ENCODE measurements at places on chromosomes 1 and 21. TPM values are rescaled to one million over a fixed set of nuclear protein-coding genes. Genes with fewer than 3 reads are reported as not detected.

GRCh38 chr1:3712573-3713535, 39.4 kb upstream of the CCDC27 start:
- no peak for DNase-seq

GRCh38 chr21:42171091-42172053, 47.6 kb upstream of the ABCG1 start:
- DNase-seq: no peak

GRCh38 chr1:188867614-188868013, 1610.0 kb downstream of the BRINP3 start:
- DNase-seq: no peak

DNA sequence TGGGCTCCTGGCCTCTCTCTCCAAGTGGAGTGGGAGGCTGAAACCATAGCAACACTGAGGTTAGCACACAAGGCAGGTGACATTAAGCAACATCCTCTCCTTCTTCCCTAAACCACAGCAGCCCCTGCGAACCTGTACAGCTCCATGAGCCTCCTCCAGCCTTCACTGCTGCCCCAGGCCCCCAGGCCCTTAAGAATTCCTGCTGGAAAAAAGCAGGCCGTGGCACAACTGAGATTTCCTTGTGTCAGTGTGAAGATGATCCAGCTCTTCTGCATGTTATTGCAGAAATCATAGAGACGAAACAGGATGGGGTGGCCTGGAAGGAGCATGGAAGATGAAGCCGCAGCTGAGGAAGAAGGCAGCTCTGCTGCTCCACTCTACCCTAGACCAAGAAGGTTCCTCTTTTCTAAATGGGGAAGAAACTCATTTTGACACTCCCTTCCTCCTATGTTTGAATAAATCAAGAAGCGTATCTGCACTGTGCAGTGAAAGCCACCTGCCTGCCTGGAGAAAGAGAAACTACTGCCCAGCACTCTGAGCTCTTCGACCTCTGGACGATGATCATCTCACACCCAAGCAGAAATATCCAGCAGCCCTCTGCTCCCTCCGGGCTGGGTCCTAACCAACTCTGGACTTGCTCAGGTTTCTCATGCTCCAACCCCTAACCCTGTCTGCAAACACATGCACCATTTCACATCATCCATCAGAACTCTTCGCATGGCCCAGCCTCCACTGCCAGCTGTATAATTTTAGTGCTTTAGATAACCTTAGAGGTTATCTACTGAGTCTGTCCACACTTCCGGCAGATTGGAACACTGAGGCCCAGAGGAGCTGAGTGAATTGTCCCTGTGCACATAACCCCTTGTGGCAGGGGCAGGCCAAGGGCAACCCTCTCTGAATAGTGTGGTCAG, 20.7 kb downstream of the SH3BP5L start:
- no peak for DNase-seq

GRCh38 chr1:44024903-44025525, 6.2 kb downstream of the SLC6A9 start:
- DNase-seq: peak; percentile 49

DNA sequence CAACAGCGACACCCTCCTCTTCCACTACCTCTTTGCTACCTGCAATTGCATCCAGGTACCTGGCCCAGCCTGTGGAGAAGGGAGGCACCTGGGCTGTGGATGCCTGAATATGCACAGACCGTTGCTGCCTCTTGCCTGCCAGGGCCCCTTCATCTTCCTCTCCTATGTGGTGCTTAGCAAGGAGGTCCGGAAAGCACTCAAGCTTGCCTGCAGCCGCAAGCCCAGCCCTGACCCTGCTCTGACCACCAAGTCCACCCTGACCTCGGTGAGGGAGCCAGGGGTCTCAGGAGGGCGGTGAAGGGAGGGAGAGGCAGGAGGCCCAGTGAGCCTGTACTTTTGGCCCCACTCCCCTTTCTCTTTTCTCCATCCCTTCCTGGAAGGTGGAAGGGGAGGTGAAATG, 11.5 kb downstream of the PSRC1 start:
- DNase-seq: no peak

DNA sequence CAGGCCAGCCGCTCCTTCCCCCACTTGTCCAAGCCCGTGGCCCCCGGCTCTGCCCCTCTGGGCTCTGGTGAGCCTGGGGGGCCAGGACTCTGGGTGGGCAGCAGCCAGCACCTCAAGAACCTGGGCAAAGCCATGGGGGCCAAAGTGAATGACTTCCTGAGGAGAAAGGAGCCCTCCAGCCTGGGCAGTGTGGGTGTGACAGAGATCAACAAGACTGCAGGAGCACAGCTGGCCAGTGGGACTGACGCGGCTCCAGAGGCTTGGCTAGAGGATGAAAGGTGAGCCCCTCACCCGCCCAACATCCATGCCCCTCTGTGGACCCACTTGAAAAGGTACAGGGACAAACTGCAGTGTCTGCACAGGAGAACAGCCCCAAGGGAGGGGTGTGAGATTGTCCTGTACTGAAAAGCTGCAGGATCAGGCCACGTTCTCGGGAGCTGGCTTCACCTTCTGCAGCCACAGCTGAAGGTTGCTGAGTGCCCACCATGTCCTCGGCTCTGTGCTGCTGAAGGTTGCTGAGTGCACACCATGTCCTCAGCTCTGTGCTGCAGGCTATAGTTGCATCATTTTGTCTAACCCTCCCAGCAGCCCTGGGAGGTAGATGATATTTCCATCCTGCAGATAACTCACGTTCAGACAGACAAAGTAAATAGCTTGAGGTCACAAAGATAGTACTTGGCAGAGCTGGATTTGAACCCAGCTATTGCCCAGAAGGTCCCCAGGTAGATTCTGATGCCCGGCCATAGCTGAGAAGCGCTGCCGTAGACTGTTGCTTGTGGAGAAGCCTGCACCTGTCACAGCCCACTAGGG, 618 bp downstream of the C1orf226 start:
- no peak for DNase-seq

- DNase-seq: peak; percentile 3
Measured at GRCh38 chr1:4585216-4585615, 69.2 kb upstream of the AJAP1 start.

DNA sequence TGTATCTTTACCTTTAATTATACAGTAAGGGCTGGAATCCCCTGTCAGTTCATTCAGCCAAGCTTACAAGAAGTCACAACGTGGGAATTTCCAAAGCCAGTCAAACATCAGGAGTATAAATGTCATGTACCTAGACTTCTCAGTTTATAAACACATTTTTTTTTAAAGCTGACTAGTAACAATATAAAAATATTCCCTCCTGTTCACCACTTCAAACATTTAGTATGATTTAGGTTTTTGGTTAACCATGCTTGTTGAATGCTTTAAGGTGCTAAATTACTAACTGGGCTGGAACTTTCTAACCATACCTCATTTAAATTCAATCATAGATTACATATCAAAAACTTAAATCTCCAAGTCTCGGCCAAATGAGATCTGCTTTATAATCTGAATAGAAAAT, 44.0 kb downstream of the JAK1 start:
- no peak for DNase-seq

- DNase-seq: no peak
Measured at GRCh38 chr1:33267468-33268205, 11.3 kb downstream of the ZNF362 start.

- peak; percentile 97 for DNase-seq
Measured at GRCh38 chr1:2133039-2133878, 61.3 kb downstream of the FAAP20 start.

DNA sequence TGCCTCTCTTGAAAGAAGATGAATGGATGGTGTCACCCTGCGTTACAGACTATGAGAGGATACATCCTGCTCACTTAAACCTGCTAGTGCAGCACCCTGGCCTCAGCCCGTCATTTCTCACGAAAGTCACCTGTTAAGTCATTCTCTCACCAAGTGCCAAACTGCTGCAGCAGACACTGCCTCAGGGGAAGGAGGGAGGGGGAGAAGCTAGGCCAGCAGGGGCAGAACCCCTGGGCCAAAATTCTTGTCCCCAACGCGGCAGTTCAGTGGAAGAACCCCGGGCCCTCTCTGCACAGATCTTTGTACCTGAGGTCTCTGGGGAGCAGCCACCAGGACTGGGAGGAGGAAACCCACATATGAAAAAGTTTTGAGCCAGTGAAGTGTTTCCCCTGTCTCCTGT, 37.6 kb downstream of the SYT6 start:
- DNase-seq: no peak

DNA sequence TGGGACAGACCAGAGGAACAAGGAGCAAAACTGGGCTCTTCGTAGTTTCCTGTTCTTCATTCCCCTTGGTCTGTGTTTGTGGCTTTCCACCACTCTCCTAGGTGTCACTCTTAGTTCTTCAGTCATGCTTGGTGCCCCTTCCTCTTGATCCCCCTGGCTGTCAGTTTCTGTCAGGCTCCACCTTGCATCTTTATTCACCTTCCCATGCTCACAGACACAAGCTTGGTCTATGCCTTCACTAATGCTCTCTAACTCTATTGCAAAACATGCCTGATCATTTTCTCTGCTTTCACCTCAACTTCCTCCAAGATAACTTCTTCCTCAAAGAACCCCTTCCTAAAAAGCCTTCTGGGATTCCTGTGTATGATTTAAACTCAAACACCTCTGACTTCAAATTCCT, 122.9 kb downstream of the GLUL start:
- no peak for DNase-seq

- DNase-seq: no peak
Measured at GRCh38 chr1:205001162-205001561, 41.9 kb upstream of the CNTN2 start.

DNA sequence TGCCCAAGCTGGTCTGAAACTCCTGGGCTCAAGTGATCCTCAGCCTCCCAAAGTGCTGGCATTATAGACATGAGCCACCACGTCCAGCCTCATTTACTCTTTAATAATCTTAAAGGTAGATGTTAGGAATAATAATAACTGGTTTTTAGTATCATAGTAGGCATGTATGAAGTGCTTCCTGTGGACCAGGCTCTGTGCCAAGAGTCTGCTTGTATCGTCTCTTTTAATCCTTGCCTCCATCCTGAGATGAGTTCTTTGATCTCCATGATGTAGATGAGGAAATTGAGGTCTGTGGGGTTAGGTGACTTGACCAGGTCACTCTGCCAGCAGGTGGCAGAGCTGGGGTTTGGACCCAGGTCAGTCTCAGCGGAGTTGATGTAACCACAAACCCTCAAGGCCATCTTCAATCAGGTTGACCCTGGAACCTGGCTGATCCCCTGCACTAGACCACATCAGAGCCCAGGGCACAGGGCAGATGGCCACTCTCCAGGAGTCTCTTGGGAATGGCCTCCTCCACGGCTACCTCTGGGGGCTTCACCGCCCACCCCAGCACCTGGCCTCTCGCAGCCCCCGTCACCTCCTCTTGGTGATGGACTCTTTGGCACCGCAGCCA, 11.3 kb downstream of the EFHD2 start:
- DNase-seq: no peak

DNA sequence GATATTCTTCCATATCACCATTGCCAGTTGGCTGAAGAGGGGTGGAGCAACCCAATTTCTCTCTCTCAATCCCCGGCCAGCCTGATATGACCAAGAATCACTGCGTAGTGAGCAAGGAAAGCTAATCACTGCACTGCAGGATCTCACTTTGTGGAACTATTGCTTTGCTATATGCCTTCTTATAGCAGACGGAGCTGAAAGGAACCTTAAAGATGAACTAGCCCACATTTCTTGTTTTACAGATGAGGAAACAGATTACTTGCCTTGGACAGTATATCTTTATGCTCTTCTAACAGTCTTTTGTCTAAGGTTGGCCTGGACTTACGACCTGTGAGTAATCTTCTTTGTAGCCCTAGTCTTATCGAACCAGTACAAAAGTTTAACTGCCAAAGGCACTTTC, 7.6 kb downstream of the APOBEC4 start:
- DNase-seq: no peak

DNA sequence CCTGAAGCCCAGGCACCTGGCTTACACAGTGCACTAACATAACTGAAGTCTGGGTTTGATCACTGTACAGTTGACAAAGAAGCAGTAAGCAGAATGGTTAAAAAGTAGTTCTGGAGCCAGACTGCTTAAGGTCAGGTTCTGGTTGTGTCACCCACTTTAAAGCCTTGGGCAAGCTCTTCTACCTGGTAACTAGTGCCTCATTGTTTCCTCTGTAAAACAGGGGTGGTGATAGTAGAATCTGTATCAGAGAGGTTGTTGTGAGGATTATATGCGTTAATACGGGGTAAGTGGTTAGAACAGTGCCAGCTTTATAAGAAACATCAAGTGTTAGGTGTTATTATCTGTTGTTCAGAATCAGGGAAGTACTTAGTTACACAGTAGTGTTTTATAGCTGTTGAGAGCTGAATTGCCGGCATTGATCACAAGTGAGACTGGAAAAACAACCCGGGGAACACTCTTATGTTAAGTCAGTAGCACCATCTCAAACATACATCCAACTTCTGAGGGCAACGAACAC, 3.7 kb downstream of the BACH1 start:
- no peak for DNase-seq

DNA sequence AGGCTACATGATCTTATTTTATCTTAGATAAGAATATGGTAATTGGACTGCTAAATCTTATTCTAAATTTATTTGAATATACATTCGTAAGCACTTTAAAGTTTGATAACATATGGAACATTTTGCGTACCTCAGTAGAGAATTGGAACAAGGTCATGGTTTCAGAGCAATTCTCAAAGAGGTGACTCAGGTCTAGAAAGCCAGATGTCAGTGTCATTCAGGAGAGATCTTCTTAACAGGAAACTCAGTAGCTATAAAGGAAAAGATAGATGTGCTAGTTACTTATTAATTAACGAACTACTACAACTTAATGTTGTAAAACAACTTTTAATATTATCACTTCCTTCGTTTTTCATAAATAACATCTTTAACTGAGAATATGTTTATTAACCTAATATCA, 142.5 kb downstream of the USP25 start:
- DNase-seq: no peak

DNA sequence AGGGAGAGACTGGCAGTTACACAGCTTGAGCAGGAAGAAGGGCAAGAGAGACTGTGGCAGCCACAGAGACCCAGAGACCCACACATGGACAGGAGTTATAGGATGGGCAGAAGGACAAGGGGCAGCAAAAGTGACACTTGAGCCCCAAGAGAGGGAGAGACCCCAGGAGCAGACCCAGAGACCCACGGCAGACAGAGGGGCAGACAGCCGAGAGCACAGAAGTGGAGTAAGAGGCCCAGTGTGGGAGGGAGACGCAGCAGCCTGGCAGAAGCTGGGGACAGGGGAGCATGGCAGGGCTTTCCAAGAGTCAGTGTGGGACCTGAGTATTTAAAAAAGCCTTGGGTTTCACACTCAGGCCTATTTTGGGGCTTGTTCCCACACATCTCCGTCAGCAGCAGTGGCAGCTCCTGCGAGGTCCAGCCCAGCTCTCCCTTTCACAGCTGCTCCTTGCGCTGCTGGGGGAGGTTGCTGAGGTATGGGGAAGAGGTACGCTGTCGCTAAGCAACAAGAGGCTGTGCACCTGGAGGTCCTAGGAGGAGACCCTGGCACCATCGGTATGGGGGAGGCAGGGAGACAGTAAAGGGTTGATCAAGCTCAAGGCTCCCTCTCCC, 9.0 kb upstream of the MEF2D start:
- DNase-seq: peak; percentile 1

- DNase-seq: peak; percentile 30
Measured at GRCh38 chr1:16608838-16609560, 4.4 kb downstream of the NBPF1 start.

- DNase-seq: peak; percentile 53
Measured at GRCh38 chr1:231603598-231604275, 22.9 kb upstream of the DISC1 start.

The TMEM125 gene
- 55.6 TPM for total RNA-seq

The C21orf58 gene
- total RNA-seq: 30.7 TPM

The AIM2 gene
- not detected for total RNA-seq

The INTS3 gene
- total RNA-seq: 91.7 TPM

The S100A3 gene
- 1.5 TPM for total RNA-seq

The F13B gene
- total RNA-seq: not detected

The C1QA gene
- total RNA-seq: not detected

The FAM72C gene
- total RNA-seq: 1.7 TPM
